ENCODE measurements at places on chromosomes 4 and X.

DNA sequence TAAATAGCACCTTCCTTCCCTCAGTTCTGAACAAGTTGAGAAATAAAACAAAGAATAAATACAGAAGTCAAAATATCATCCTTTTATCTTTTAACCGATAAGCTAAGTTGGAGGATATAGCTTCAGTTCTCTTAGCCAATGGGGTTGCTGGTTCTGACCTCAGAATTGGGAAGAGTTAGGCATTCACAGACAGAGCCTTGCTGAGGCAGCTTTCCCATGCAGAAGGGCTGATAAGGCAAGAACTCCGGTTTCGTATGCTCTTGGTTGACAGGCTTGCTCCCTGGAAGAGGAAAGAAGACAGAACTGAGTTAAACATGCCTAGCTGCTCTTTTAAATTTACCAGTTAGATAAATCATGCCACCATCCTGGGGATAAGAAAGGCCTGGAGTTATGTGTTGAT is 17.6 kb downstream of the FRAS1 start:
- no peak for DNase-seq

DNA sequence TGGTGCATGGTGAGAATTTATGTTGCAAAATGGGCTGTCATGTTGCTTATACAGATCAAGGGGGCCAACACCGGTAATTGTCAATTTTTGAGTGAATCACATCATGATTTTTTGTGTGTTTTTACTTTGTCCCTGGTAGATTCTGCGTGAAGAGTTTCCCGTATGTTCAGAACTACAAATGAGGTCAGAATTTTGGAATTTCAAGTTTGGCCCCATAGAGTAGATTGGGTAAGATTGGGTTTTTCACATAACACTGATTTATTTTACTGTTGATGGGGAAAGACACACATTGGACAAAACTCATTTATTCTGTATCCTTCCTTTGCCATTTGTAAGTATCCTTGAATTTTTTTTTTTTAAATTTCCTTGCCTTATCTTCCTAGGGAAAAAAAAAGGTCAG is 158.5 kb upstream of the MXRA5 start:
- no peak for DNase-seq

GRCh38 chr4:142128529-142128928 is 492.1 kb downstream of the IL15 start:
- no peak for DNase-seq

DNA sequence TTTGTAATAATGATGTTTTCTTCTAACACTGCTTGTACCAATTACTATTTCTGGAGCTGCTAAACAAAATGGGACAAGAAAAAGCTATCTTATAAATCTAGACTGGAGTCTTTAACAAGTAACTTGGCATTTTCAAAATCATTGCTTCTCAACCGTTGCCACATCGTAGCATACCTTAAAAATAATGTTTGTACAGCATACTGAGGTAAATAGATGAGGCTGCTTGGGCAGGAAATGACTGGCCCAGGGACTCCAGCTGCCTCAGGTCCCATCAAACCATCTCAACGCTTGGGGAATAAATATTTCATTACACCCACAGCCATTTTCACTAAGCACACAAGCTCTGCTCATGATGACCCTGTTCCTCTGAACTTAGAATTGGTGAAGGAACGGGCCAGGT is 115.1 kb downstream of the SPANXA1 start:
- DNase-seq = no peak

GRCh38 chr4:181161669-181162068 is 1081.5 kb upstream of the TENM3 start:
- no peak for DNase-seq

- DNase-seq = no peak
Observed at GRCh38 chrX:79412166-79412565, 45.0 kb upstream of the ITM2A start.

- DNase-seq = no peak
Observed at GRCh38 chrX:110052303-110052702, 49.4 kb downstream of the TMEM164 start.

DNA sequence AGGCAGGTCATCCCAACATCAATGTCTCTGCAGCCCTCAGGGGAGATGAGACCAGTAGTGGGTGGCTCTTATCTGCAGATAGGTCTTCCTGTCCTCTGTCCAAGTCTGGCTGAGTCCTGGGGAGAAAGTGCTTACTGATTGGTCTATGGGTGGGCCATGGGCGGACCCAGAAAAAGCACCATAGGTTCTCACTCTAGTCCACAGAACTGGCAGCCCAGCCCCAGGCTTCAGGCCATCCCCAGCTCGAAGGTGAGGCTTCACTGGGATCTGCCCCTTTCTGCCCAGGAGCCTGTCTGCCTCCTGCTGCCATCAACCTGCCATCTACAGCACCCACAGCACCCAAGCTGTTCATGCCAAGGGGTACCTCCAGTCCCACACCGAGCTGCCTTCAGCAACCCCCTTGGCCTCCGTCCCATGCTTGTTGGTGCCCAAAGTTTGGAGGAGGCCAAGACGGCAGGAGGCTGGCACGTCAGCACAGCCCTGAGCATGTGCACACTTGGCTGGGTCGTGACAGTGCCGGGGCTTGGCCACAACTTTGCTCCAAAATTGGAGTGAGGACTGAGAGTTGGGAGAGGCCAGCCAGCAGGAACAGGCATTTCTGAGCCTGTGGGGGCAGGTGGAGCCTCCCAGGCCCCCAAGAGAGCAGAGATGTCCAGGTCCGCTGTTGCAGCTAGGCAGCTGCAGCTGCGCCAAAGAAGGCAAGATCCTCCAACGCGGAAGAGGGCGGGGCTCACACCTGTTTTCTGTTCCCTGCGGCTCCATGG is 99.6 kb downstream of the IQCM start:
- DNase-seq = no peak

DNA sequence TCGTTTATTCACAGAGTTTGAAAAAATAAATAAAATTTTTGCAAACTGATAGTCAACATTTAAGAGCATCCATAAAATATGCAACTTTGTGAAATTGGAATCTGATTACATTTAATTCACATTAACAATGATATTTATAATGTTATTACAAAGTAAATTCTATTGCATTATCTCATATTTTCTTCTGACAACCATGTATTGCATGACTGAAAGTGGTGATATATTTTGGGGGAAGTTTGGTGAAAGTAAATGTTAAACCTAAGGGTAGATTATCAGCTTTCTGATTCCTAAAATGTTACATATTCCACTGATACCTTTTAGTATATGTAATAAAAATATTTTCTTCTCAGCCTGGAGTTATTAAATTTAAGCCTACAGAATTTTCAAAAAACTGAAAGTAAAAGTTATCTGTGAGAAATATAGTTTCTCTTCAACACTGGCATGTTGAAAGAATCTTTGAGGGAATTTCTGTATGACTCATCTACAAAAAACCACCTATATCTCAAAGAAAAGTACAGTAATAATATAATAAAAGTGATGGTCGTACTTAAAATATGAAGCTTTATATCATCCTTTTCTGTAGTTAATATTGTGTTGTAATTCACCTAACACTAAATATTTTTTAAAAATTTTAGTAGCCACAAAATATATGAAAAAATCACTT is 1179.6 kb upstream of the PCDH7 start:
- no peak for DNase-seq

GRCh38 chrX:96433409-96434077 is 251.1 kb upstream of the DIAPH2 start:
- no peak for DNase-seq

GRCh38 chr4:14445882-14446281 is 556.4 kb upstream of the CPEB2 start:
- no peak for DNase-seq

GRCh38 chrX:129836827-129837226 is 6.9 kb downstream of the ZDHHC9 start:
- DNase-seq = no peak

DNA sequence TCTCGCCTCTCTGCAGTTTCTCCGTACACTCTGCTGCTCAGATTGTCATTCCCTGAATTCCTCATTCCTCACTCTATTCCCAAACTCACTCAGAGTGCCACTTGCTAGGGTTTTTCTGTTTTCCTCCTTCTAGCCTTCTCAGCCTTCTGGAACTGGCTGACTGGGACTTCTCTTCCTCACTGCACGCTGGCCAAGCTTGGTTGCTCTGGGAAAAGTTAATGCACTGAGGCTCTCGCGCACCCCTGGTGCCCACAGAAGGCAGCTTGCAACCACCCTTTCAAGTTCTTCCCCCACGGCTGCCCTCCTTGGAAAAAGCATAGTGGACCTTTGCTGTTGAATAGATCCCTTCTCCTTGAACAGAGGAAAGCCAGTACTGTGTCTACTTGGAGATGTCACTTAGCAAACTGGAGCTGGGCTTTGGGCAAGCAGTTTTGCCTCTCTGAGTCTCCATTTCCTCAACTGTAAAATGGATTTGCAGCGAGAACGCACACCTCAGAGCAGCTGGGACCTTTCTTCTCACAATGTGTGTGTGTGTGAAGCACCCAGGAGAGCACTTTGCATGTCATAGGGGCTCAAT is 6.0 kb upstream of the CCKAR start:
- DNase-seq = no peak

GRCh38 chr4:111960241-111960667 is 185.0 kb upstream of the FAM241A start:
- no peak for DNase-seq

- DNase-seq = no peak
Observed at GRCh38 chr4:88807499-88807898, 109.9 kb upstream of the NAP1L5 start.

DNA sequence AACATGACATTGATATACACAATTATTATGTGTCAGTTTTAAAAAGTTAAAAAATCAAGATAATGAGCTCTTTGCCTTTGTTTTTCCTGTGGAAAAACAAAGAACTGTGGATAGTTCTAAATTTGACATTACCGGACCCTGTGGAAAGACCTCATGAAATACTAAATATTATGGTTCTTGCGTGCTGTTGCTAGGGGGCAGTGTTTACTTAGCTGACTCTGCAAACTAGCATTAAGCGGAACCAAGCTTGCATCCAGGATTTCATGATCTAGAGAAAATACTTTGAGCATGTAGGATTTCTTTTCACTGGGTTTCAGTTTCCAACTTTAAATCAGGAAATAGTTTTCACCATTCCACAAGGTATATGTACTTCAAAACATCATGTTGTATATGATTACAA is 33.6 kb downstream of the CLCN4 start:
- peak; percentile 51 for DNase-seq

DNA sequence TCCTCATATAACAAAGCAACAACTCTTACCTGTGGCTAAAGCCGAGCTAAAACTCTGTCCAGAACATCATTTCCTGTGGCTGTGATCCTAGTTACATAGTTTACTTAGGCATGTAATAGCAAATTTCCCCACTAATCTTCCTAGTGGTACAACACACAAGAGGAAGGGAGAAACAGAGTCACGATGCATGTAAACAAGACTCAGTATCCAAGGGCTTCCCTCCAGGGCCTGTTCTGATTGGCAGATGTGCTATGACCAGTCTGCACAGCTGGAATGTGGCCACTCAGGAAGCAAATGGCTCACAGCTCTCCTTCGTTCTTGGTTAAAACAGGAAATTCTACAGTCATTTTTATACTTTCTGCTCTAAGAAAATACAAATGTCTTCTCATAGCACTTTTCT is 49.2 kb upstream of the PRSS48 start:
- peak; percentile 55 for DNase-seq

DNA sequence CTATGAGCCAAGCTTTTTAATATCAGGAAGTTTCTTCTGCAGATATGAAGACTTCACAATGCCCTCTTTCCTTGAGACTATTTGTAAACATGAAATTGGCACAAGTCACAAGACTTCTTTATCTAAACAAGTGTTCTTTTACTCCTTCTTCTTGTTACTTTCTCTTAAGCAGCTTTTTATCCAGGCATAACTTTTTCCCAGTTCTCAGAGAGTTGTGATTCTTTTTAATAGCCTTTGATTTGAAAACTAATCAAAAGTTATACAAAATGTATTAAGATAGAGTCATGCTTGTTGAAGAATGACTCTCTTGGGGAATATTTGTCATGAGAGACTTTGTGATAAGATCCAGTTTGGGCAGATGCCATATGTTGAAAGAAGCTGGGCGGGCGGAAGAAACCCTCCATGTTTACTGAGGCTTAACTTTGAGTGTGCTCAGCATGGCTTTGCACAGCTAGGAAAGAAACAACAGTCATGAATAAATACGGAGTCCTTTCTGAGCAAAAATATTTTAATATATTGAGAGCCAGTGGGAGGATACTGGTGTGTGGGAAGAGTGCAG is 39.3 kb downstream of the SYTL5 start:
- no peak for DNase-seq

- DNase-seq = no peak
Observed at GRCh38 chr4:164894702-164895101, 17.7 kb downstream of the APELA start.

DNA sequence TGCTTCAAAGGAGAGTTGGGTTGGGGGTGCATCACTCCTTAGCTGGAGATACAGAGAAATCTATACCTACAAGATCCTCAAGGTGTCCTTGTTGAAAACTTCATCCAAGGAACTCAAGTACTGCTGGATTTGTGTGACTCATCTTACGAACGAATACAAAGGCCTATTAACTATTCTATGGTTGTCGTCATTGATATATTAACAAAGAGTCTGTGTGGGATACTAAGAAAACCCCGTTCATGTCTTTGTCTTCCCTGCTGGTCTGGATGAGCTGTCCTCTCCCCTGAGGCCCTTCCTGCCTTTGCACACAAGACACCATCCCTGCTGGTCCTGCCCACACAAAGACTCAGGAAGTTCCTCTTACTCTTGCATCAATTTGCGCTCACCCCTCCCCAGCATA is 54.9 kb upstream of the IRF2 start:
- DNase-seq = no peak

DNA sequence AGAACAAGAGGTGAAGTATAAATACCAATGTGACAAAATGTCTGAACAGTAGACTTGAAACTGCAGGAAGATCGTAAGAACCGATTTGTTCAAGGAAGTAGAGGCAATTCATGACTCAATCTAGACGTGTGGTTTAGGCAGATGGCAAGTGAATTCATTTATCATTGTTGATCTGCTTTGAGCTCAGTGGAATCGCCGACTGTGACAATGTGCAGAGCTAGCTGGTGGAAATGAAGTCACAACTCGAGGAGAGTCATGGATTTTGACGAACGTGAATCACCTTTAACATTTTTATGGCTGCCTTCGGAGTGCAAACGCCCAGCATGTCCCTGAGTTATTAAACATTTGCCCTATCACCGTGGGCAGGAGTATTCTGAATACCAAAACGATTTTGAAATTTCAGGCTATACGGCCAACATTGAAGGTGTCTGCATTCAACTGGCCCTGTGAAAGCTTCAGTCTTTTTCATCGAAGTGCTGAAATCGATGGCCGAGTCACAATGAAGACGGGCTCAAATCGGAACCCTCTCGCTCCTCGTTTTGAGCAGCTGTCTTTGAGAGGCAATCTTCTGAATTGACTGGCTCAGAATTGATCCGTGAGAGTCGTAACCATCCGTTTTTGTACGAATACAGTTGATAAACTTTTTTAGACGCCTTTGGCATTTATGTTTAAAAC is 689 bp upstream of the OGT start:
- DNase-seq = no peak

GRCh38 chr4:131649227-131649626 is 1499.9 kb upstream of the PCDH10 start:
- DNase-seq = no peak
